NCI-H2029 treated with DMSO at 0.1 percent for 48 hours (cell line): ENCODE measurements at places on chromosomes 5 and 9.

GRCh38 chr9:121173501-121173900 lies 28.2 kb downstream of the RAB14 start:
- no peak for DNase-seq

- peak; percentile 67 for DNase-seq
These were observed 100.4 kb downstream of the TTLL11 start for GRCh38 chr9:121992571-121993212.

DNA sequence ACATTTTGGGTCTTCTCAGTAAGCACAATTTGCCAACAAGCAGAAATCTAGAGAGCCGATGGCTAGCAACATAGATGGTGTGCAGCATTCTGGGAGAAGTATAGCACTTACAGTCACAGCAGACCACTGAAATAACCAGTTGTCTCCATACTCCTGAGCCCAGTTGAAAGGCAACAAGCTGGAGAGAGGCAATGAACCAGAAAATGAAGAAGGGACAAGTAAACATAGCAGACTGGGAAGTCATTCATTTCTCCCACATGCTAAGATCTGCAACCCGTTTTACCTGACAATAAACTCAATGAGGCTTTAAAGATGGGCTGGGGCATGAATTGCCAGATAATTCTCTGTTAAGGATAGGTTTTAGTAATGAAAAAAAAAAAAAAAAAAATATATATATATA lies 575.6 kb upstream of the GRAMD2B start:
- DNase-seq: no peak

GRCh38 chr5:101429241-101429640 lies 526.2 kb upstream of the ST8SIA4 start:
- DNase-seq: no peak

GRCh38 chr5:72472666-72473422 lies 34.4 kb downstream of the ZNF366 start:
- DNase-seq: no peak

DNA sequence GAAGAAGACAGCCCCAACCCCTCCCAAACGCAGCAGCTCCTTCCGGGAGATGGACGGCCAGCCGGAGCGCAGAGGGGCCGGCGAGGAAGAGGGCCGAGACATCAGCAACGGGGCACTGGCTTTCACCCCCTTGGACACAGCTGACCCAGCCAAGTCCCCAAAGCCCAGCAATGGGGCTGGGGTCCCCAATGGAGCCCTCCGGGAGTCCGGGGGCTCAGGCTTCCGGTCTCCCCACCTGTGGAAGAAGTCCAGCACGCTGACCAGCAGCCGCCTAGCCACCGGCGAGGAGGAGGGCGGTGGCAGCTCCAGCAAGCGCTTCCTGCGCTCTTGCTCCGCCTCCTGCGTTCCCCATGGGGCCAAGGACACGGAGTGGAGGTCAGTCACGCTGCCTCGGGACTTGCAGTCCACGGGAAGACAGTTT lies 12.5 kb downstream of the QRFP start:
- no peak for DNase-seq

- no peak for DNase-seq
These were observed 403.4 kb downstream of the MAN2A1 start for GRCh38 chr5:110092955-110093785.

GRCh38 chr5:131316026-131316425 lies 52.2 kb downstream of the CDC42SE2 start:
- DNase-seq: no peak

DNA sequence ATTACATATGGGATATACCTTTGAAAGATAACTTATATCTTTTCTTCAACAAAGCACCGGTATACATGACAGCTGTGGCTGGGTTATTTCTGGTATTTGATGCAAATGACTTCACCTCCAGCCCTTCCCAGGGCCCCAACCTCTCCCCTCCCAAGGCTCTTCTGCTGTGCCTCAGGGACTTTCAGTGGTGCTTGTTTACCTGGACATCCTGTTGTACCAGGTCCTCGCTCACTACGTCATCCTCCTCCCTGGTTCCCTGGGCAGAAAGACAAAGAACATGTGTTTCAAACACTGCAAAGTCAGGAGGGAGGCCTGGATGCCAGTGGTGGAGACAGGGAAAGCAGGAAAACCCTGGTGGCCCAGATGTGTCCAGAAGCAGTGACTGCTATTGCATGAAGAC lies 23.4 kb downstream of the ANXA6 start:
- no peak for DNase-seq

DNA sequence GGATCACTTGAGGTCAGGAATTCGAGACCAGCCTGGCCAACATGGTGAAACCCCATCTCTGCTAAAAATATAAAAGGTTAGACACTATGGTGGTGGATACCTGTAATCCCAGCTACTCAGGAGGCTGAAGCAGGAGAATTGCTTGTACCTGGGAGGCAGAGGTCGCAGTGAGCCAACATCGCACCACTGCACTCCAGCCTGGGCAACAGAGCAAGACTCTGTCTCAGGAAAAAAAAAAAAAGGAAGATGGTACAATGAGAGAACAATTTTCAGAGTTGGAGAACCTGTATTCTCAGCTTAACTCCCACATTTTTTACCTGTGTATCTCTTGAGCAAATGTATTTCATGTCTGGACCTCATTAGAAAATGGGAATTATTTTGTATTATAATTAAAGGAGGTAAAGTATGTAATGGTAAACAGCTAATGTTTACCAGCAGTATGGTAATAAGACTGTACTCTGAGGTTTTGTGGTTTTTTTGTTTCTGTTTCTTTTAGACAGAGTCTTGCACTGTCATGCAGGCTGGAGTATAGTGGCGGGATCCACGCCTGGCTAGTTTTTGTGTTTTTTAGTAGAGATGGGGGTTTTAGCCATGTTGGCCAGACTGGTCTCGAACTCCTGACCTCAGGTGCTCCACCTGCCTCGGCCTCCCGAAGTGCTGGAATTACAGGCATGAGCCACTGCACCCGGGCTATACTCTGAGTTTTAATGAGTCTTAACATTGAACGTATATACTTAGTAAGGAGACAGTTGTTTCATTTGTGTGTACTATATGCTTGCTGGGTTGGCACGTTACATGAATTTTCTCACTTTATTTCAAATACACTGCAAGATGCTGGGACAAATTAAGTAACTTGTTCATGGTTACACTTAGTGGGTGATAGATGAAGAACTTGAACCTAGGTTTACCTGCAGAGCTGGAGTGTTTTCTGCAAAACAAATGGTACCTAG lies 16.2 kb downstream of the UHRF2 start:
- DNase-seq: no peak

- peak; percentile 93 for DNase-seq
These were observed at the start of gene DIRAS2 for GRCh38 chr9:90642570-90643539. Gene DIRAS2 (minus strand): TSS chr9:90642824. CDS start chr9:90613827, 28,997 bp downstream.

DNA sequence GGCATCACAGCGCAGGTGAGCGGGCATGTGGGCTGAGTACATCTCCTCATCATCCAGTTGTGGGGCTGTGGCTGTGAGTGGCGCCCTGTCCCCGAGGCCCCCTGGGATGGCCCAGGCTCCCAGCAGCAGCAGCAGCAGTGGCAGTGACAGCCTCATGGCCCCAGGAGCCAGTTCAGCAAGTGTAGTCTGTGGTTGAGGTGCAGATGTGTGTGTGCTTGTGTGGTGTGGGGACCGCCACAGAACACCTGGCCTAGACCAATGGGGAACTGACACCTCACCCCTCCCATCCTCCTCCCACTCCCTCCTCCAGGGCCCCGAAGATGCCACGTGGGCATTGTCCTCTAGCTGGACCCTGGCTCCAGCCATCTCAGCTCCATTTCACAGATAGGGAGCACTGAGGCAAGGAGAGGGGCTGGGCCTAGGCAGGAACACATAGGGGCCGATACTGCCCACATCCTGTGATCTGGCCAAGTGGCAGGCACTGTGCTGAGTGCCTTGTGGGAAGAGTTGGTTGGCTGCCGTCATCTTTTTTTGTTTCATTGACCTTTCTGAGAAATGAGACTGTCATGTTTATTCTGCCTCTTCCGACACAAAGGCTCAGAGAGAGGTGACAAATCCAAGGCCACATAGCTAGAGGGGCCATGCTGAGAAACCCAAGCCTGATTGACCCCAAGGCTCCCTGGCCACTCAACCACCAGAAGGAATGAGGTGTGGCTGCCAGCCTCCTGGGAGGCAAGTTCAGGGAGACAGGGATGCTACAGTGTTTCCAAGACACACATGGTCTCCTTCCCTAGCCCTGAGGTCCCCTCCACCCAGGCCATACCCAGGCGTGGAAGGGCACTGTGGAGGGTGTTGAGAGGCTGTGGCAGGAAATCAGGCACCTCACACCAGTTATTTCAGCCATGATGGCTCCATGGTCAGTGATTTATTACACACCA lies at the start of gene MZB1:
Gene MZB1, minus strand, starts transcription at position 213 of the 938 bp plus-strand sequence. Its CDS starts 57 bp downstream, at position 156.
- no peak for DNase-seq
